ENCODE measurements at places on chromosomes 2 and 18.

GRCh38 chr2:207143215-207144172 is 22.3 kb downstream of the KLF7 start:
- DNase-seq, result peak; percentile 88

GRCh38 chr2:11285499-11285898 is 58.9 kb downstream of the ROCK2 start:
- no peak for DNase-seq

DNA sequence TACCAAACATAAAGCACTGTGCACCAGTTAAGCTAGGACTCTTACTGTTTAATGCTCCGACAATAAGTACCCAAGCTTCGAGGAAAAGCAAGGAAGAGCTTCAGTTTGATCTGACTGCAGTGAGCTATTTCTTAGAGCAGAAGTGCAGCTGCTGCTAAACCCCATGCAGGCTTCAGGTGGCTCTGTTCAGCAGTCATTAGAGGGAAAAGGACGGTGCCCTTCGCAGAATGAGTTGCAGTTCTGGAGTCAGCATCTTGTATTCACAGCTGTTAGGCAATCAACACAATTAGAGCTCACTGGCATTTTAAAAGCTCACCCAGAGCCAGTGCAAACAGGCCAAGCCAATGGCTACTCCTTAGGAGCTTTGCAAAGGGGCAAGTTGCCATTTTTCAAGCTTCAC is 1.5 kb upstream of the CERKL start:
- no peak for DNase-seq

DNA sequence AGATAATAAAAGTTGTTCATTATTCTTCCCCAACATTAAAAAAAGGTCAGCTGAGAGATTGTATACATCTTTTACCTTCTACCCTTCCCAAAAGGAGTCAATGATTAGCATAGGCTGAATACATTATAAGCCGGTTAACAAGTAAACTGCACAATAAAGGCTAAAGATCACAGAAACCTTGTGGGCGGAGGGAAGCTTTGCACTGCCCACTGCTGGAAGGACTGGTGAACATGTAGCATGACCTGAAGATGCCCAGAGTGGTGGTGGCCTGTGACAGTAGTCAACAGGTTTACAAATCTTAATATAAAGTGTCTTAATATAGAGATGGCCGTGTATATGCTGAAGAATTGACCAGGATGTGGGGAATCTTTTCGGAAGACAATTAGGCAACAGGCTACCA is 35.6 kb downstream of the ARL5A start:
- DNase-seq, result no peak

GRCh38 chr2:74880054-74880728 is 46.3 kb downstream of the HK2 start:
- no peak for DNase-seq

- DNase-seq, result peak; percentile 67
These were observed at the start of gene GPC1 for GRCh38 chr2:240435457-240435947. Gene GPC1 (plus strand): TSS chr2:240435663. CDS start chr2:240435919, 256 bp downstream.

GRCh38 chr2:196798980-196799379 is 503 bp downstream of the GTF3C3 start:
- DNase-seq, result peak; percentile 32

- peak; percentile 56 for DNase-seq
These were observed at the start of gene SCN1A for GRCh38 chr2:166127217-166128155. Gene SCN1A (minus strand): TSS chr2:166128020. CDS start chr2:166073621, 54,399 bp downstream.

GRCh38 chr2:236892721-236893120 is 193.0 kb upstream of the COPS8 start:
- DNase-seq, result no peak

DNA sequence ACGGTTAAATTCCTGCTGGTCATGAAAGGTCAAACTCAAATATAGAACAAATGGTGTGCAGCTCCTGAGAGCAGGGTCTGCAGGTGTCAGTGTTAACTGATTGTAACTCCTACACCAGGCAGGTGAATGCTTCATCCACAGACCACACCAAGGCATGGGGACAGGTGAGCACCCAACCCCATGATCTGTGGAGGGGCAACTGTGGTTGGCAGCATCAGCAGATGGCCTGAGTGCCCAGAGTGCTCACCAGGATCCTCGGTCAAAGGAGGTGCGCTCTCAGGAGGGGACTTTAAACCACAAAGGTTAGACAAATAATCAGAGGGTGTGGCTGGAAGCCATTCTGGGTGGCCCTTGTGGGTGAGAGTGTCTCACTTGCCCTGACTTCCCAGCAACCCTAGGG is 44.5 kb downstream of the PTGR3 start:
- DNase-seq, result no peak

- peak; percentile 31 for DNase-seq
These were observed 383.9 kb downstream of the ARHGAP15 start for GRCh38 chr2:143513081-143513480.

- no peak for DNase-seq
These were observed 157.6 kb downstream of the FAM210A start for GRCh38 chr18:13568443-13569392.

DNA sequence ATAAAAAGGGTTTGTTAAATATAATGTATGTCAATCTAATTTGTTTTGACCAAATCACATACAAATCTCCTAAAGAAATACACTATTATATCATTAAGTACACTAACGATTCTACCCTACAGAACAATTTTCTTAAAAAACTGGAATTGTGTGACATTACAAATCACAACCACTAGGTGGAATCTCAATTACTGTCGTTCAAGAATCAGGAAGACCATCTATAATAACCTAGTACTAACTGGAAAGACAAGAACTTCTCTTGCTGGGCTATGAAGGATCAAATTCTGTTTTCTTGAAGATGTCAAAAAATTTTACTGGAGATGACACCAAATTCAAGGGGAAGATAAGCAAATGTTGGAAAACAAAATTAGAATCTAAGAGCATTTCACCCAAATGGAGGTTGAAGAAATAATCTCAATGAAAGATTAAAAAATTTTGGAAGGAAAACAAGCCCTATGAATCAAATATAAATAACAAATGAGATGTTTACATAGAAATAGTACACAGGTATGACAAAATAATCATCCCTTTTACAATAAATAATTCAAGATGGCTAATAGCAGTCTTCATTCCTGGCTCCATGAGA is 110.9 kb downstream of the STK39 start:
- DNase-seq, result peak; percentile 51

- no peak for DNase-seq
These were observed 32.7 kb downstream of the SPIRE1 start for GRCh38 chr18:12625241-12625640.

DNA sequence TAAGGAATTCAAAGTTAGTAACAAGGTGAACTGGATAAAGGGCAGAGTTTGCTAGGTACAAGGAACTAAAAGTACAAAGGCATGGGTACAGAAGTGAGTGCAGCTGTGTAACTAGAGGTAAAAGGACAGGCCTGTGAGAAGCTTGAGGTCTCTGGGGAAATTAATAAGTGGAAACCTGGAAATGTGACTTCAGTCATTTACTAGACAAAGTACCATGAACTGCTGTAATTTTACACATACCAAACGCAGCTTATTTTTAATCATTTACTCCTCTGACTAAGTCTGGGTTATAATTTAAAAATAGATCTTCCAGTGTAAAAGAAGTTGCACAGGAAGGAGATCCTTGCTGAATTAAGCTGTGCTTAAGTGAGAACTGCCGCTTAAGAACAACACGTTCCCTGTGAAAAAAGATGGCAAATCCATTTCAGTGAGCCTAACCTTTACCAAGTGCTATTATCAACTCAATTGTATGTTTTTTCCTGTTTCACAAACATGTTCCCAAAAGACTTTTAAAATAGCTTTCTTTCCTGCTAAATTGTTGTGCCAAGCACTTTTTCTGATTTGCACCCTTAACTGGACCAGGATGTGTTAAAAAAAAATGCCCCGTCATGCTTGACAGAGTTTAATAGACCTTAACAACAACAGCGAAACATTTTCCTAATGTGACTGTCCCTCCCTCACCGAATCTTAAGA is 44.3 kb downstream of the CALCRL start:
- peak; percentile 90 for DNase-seq

DNA sequence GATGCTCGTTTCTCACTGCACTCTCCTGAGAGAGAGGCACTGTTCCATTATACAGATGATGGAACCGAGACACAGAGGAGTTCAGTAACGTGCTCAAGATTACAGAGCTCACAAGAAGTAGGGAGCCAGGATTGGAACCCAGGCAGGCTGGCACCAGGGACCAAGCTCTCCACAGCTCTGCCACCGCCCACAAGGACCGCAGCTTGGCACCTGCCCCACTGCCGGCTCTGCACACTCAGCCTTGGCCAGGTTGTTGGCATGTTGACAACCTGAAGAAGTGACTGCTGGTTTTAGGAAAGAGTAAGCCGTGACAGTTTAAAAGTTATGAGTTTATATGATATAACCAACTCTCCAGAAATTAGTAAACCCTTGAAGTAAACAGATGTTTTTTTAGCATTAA is 48.0 kb upstream of the ITM2C start:
- DNase-seq, result no peak

- DNase-seq, result peak; percentile 36
These were observed 40.7 kb downstream of the PCARE start for GRCh38 chr2:29033656-29034055.

GRCh38 chr2:240739797-240740196 is 48.1 kb downstream of the AQP12A start:
- no peak for DNase-seq

- DNase-seq, result no peak
These were observed 849.9 kb downstream of the DCDC2C start for GRCh38 chr2:4553241-4553640.

DNA sequence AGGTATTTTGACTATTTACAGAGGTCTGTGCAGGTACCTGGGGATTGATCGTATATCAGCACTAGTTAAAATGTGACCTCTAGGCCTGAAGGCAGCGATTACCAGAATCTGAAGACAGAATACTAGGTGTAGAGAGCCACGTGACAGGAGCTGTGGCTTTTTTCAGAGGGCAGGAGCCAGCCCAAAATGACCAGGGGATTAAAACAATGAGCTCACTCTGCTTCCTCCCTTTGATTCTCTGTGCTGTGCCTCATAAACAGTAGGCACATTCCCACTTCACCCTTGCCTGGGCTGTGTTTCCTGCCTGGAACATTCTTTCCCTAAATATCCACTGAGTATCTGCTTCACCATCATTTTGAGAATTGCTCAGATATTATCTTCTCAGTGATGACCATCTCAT is 15.2 kb downstream of the ITGAV start:
- DNase-seq, result peak; percentile 94

DNA sequence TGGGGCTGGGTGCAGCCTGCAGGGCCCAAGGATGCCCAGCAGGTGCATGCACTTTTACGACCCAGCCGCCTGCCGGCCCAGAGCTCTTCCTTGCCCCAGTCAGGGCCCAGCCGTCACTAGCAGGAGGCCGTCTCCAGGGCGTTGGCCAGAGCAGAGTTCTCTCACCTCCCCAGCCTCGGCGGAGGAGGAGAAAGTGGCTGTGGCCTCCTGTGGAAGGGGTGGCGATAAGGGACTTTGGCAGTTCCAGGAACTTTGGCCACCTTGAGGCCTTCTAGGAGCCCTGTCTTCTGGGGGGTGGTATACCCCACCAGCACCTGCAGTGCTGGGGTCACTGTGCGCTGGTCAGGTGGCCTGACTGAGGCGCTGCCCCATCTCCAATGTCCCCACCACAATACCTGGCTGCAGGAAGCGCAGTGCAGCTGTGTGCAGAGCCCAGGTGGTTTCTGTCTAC is 22.0 kb downstream of the NPPC start:
- no peak for DNase-seq

DNA sequence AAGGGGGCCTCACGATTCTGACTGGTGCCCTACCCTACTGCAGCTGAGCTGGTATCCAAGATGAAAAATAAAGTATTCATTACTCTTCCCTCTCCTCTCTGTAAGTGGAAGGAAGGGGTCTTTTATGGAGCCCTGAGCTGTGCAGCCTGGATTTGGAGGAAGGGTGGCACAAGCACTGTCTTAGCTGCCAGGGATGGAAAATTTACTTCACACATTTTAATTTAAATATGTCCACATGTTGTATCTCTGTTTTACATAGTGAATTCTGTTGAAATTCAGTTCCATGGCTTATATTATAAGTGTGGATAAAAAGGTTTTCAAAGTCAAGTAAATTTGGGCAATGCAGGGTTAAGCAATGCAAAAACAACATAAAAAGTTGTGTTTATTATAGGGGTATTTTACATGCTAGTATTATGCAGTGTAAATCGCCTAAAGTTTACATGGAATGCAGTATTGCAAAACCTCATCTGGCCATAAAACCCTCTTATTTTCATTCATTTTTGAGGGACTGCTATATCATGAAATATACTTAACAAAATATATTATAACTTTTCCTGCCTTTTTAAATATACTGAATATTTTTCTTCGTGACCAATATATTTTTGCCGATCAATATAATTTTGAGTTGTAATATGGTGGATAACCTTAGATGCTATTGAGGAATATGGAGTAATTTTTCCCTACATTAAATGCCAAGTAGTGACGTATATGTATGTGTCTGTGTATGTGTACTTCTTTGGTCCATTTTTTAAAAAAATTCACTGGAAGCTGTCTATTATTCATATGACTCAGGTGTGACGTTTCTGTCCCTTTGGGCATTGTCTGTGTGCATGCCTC is 333.9 kb upstream of the CYRIA start:
- no peak for DNase-seq
